Spleen (tissue), 13 donors: ENCODE measurements at places on chromosomes 6 and 20.
A peak's percentile ranks its signal among the peaks of the same experiment; 100 is the strongest.

DNA sequence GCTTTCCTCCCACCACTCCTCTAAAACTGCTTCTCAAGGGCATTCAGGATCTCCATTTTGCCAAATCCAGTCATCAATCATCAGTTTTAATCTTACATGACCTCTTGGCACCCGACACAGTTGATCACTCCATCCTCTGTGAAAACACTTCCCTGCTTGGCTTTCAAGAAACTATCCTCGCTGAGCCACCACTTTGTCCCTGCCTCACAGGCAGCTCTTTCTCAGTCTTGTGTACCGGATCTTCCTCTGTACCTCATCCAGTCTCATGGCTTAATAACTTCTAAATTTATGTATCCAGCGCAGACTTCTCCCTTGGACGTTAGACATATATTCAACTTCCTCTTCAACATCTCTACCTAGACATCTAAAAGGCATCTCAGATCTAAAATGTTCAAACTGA lies 89.9 kb downstream of the BTBD9 start:
- DNase-seq, result no peak

DNA sequence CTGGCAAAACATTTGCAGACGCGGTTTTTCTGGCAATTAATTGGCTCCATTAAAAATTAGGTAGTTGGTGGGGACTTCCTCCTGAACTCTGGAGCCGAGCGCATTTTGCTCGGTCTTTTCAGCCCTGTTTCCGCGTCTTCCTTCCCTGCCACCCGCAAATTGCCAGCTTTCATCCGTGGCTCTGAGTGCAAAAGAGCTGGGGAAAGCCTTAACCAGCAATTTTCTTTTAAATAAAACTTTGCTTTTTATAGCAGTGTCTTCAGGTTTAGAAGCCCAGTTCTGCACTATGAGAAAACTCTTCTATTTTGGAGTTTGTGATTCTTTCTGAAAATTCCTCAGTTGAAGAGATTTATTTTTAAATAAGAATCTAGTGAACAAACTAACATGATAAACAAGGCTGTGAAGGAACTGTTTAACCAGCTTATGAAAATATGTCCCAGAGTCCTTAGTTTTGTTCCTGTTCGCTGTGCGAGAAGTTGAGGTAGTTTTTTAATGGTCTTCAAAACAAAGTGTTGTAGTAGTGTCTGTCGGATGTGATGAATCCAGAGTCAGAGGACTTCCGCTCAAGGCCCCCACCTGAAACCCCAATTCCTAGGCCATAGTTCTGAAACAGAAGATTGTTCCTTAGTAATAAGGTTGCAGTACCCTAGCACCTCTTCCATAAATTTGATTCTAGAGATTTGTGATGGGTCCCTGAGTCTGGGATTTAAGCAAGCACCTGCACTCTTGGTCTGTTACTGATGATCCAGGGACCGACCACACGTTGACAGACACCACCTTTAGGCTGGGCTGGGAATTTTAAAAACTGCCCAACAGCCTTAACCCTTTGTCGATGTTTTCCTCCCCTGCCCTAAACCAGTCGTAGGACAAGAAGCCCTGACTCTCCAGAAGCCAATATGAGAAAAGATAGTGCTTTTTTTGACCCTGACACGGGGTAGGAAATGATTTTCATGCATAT lies 950 bp downstream of the KCTD20 start:
- no peak for DNase-seq

DNA sequence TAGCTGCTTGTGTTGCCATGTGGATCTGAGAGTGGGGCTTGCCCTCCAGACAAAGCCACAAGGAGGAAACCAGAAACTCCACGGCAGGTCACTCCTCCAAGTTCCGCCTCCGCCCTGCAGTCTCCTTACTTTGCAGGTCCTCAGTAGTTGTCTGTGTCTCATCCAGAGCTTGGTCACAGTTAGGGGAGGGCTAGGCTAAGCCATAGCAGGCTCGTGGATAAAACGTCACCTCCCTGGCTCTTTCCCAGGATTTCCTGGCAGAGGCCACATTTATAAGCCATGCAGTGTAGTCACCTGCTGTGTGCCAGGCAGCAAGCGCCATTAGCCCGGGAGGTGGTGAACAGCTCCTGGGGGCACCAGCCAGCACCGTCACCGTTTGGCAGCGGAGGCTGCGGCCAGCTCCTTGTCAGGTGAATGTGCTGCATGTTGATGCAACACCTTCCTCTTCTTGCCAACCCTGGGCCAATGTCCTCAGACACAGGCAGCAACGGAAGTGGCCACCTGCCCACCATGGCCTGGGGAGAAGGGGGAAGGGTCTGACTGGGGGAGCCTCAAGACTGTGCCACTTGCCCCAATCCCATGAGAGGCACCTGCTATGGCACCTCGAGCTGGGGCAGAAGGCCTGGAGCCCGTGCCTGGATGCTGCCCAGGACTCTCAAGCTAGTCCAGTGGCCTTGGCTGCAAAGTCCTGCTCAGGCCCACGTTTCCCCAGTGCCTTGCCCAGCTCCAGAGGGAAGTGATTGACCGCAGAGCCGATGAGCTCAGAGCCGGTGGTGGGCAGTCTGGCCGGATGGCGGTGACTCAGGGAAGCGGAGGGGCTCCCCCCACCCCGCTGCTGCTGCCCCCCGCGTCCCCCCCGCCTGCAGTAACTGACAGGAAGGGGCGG lies 39.0 kb upstream of the SLCO4A1 start:
- DNase-seq, result peak; percentile 94

DNA sequence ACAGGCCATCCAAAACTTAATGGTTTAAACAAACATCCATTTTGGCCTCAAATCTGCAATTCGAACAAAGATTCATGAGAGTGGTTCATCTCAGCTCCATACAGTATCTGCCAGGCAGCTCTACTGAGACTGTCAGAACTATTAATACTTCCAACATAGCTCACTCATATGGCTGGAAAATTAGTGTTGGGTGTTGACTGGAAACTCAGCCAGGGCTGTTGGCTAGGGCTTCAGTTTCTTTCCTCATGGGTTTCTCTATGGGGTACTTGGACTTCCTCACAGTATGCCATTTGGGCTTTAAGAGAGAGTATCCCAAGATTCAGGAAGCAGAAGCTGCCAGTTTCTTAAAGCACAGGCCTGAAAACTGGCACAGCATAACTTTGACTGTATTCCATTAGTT lies 240.3 kb downstream of the TPBG start:
- DNase-seq, result no peak

- DNase-seq, result no peak
These were observed 3.8 kb upstream of the SLC17A1 start for GRCh38 chr6:25835442-25836283.

DNA sequence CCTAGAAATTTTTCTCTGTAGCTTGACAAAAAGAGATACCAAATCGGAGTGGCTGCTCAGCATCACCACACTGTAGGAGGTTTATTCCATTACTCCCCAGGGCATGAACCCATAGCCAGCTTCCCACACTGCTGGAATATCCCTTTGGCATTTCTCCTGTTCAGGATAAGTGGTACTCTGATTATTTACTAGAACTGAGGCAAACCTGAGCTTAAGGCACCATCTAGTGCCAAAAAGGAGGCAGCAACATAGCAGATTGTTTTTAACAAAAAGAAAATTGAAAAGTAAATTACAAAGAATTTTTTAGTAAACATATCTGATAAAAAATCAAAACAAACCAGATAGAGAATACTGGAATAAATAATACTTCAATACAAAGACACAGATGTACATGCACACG lies 181.7 kb downstream of the WDR27 start:
- DNase-seq, result no peak

DNA sequence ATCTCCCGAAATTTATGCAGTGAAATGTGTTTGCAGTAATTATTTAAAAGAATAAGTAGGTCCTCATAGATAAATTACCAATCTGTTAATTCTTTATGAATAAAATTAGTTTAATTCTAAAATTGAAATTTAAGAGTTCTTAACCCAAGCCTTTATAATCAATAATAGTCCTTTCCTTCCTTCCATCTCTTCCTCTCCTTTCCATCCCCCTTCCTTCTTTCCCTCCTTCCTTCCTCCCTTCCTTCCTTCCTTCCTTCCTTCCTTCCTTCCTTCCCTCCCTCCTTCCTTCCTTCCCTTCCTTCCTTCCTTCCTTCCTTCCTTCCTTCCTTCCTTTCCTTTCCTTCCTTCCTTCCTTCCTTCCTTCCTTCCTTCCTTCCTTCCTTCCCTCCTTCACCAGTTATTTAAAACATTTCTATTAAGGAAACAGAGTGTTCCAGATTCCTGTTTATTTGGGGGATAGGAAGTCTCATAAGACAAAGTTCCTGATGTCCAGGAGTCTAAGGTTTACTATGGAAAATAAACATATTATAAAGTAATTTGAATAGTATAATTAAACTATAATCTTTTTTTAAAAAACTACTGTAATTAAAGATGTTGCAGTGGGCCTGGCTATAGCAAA lies 285.3 kb upstream of the NOX3 start:
- no peak for DNase-seq

- DNase-seq, result no peak
These were observed 114.5 kb upstream of the EDN1 start for GRCh38 chr6:12175626-12176025.

- DNase-seq, result no peak
These were observed 266.3 kb downstream of the PTPRT start for GRCh38 chr20:42923348-42923918.

- no peak for DNase-seq
These were observed 208.6 kb upstream of the RNF217 start for GRCh38 chr6:124753562-124754105.

DNA sequence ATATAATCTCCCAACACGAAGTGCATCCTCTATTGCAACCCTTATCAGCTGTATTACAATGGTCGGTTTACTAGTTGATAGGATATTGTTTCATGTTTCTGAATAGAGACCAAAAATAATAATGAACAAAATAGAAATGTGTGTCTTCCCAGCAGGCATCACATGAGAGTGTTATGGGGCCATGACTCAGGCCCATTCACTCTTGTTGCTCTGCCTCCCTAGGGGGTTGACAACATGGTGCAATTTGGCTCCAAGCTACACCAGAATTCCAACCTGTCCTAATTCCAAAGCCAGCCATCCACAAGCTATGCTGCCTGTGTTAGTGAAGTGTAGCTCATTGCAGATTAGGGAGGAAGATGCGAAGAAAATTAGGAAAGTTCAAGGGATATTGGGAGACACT lies 13.1 kb upstream of the SAYSD1 start:
- DNase-seq, result no peak

- DNase-seq, result no peak
These were observed 117.2 kb upstream of the ESR1 start for GRCh38 chr6:151690303-151690702.

DNA sequence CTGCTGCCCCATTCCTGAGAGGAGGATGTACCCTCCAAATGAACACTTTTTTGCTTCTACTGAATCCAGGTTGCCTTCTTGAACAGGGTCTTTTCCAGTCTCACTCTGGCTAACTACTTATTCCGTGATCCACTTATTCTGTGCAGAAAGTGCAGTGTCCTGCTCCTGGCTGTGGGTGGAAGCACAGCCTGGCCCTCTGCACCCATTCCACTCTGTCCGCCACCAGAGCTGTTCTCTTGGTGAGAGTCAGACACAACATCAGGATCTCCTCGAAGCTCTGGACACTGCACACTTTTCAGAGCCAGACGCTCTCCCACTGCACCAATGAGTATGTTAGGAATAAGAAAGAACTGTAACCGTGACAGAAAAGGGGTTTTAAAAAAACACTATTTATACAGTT lies 174.2 kb downstream of the MCHR2 start:
- no peak for DNase-seq

GRCh38 chr6:8829796-8830195 lies 394.5 kb upstream of the SLC35B3 start:
- no peak for DNase-seq

GRCh38 chr6:90656325-90656724 lies 69.5 kb upstream of the MAP3K7 start:
- no peak for DNase-seq

DNA sequence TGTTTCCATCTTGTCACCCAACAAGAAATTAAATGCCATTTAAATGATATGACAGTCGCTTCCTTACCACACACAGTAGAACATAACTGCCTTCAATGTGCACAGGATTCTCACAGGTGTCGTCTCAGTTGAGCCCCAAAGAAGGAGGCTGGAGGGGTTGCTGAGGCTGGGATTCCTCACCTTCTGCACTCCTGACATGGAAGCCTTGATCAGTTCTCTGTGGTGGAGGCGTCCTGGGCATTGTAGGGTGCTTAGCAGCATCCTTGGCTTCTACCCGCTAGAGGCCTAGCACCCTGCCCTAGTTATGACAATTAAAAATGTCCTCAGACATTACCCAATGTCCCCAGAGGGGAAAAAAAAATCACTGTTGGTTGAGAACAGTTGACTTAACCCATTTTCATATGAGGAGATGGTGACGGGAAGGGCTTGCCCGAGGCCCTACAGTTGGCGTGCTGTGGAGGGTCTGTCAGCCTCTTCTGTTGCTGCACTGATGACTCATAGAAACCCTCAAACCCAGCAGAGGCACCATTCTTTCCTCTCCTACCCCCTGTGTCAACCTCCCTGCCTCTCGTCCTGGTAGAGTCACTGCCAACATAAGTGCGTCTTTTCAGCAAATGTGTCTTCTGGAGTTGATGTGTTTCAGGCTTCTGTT lies 19.3 kb upstream of the ZNF831 start:
- DNase-seq, result peak; percentile 41

GRCh38 chr20:48620507-48621375 lies 207.1 kb downstream of the PREX1 start:
- DNase-seq, result peak; percentile 91

DNA sequence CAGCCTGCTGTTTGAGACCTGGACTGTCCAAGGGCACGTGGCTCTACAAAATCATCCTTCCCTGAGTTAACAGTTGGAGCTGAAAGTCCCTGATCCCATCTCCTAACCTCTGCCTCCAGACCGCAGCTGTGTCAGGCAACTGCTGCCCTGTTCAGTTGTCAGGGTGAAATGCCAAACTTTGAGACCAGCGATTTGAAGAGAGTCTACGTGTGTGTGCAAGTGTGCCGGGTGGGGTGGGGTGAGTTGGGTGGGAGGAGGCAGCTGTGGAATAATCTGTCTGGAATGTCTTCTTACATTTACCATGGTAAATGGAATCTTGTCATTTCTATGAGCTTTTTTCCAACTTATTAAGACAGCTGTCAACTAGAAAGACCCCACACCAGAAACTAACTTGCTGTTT lies 81.0 kb upstream of the FAM8A1 start:
- no peak for DNase-seq

DNA sequence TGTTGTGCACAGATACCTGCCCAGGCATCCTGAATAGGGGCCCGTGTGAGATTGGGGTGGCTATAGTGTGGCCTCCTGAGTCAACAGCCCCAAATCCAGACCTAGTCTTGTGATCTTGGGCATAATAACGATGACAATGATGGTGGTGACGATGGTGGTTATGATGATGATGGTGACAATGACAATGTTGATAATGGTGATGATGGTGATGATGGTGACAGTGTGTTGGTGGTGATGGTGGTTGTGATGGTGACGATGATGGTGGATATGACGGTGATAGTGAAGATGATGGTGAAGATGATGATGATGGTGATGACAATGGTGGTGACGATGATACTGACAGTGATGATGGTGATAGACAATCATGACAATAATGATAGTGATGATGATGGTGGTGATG lies 5.1 kb upstream of the RPS21 start:
- no peak for DNase-seq

- no peak for DNase-seq
These were observed 173.4 kb downstream of the BMP2 start for GRCh38 chr20:6940876-6941275.

GRCh38 chr6:160963651-160964050 lies 27.9 kb upstream of the MAP3K4 start:
- DNase-seq, result no peak
